ENCODE measurements at places on chromosomes 12 and 14.

DNA sequence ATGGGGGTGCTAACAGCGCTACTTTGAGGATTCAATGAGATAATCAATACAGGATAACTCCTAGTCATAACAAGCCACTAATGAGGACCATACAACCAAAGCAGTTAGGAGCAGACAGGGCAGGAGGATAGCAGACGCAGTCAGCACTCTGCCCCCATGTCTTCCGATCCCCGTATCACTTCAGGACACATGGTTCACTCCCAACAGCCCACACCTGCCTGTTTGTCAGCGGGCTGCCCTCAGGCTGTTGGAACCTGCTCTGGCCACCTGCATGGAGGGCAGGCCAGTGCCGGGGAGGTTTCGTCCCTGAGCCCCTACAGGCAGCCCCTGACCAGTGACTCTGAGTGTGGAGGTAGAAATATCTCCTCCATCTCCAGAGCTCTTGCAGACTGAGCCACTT, 37.1 kb upstream of the LTBP2 start:
- DNase-seq, result no peak

DNA sequence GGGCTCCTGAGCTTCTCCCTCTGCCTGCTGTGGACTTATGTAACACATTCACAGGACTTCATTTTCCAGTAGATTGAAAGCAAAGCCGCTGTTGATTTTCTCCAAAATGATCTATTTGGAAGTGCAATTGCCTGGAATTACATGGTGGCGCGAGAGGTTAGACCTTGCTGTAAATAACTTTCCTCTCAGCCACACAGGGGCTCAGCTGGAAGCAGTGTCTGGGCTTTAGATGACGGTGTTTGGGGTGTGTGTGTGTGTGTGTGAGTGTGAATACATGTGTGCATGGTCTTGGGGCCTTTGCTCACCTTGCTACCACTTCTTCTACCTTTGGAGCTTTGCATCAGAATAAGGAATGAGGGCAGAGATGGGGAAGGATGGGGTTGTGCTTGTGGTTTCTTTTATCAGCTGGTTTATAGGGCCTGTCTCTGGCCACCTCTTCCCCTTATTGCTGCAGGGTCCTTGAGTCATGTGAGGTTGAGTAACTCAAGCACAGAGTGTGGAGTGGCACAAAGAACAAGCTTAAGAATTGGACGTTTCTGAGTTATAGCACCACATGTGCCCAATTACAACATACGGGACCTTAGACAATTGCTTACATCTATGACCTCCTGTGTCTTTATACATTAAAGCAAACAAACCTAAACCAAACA, 280.6 kb downstream of the NRXN3 start:
- no peak for DNase-seq

DNA sequence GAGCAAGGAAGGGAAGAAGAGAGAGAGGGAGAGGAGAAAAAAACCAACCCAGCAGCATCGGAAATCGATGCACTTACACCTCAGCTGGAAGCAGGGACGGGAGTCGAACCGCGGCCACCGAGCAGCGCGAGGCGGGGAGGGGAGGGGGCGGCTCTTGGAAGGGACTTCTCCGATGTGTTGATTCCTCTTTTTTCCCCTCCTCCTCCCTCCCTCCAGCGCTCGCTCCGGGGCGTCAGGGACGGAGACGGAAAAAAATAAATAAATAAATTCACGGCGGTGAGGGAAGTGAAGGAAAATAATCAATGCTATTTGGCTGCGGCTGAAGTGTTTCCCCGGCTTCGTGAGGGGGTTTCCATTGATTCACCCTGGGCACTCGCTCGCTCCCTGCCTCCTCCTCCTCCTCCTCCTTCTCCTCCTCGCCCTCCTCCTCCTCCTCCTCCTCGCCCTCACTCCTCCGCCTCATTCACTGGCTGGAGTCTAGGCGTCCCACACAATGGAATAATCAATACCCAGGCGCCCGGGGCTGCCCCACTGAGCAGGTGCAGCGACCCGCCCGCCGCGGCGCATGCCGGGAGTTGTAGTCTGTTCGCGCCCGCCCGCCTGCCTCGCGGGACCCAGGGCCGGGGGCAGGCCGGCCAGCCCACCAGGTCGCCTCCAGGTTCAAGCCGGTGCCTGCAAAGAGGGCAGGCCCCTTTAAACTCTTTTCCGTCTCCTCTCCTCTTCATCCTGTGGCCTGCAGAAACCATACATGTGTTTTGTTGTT, at the start of gene ZFHX2:
ZFHX2 (minus strand) TSS at position 500 of the 763 bp plus-strand sequence. CDS start 16,440 bp downstream, outside the sequence.
- peak; percentile 85 for DNase-seq

- DNase-seq, result no peak
Observed at GRCh38 chr14:53619691-53620231, 336.9 kb downstream of the BMP4 start.

DNA sequence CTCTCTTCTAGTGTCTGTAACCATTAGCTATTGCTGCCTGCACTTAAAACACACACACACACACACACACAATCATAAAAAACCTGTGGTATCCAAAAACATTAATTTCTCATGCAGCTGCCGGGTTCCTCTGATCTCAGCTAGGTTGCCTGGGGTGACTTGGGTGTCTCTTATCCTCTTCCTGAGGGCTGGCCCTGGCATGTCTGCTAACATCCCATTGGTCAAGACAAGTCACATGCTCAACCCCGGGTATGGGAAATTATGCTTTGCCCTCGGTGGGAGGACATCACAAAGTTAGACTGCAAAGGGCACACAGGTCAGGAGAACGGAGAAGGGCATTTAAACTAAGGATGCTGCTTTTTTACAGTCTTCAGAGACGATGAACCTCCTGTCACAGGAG, 55.7 kb downstream of the TRPV4 start:
- DNase-seq, result peak; percentile 71

DNA sequence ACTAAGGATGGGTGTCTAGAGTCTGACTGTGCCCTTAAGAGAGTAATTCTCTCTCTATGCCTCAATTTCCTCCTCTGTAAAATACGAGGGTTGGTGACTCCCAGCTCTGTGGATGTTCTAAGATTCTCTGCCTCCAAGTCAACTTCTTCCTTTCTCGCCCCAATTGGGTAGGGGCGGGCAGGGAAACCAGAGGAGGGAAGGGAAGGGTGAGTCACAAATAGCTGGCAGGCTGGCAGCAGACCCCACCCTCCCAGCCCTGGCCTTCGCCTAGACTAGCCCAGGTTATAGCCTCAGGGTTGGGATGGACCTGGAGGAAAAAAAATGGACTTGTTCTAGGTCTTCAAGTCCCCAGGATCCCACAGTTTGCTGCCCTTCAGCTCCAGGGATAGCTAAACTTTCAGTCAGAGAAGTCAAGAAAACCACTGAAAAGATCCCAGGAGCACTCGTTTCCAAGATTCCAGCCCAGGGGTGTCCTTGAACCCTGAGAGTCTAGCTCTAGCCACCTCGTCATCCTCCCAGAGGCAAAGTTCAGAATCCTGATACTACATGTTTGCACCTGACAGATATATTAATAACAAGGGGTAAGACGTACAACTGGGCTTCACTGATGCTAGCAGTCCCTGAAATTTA, 2.3 kb downstream of the DGKA start:
- DNase-seq, result peak; percentile 65
